ENCODE measurements at places on chromosomes 13 and 19.
A peak's percentile ranks its signal among the peaks of the same experiment; 100 is the strongest.

GRCh38 chr13:40640845-40641458, 25.5 kb downstream of the FOXO1 start:
- no peak for DNase-seq

DNA sequence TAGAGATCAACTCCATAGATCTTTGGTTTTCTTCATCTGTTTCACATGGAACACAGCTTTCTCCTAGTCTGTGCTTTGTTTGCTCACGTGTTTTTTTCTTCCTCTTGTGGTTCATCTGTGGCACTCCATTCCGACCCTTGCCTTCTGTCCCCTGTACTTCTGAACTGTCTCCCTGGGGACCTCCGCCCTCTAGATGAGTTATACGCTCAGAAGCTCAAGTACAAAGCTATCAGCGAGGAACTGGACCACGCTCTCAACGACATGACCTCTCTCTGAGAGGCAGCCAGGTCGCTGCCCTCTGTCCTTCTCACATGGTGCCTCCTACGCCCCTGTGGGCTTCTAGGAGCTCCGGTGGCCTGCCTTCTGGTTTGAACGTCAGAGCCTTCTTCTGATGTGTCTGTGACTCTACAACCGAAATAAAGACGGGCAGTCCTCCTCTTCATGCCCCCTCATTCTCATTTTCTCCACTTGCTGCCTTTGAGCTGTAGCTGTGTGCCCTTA, 16.6 kb upstream of the RAB8A start:
- no peak for DNase-seq

DNA sequence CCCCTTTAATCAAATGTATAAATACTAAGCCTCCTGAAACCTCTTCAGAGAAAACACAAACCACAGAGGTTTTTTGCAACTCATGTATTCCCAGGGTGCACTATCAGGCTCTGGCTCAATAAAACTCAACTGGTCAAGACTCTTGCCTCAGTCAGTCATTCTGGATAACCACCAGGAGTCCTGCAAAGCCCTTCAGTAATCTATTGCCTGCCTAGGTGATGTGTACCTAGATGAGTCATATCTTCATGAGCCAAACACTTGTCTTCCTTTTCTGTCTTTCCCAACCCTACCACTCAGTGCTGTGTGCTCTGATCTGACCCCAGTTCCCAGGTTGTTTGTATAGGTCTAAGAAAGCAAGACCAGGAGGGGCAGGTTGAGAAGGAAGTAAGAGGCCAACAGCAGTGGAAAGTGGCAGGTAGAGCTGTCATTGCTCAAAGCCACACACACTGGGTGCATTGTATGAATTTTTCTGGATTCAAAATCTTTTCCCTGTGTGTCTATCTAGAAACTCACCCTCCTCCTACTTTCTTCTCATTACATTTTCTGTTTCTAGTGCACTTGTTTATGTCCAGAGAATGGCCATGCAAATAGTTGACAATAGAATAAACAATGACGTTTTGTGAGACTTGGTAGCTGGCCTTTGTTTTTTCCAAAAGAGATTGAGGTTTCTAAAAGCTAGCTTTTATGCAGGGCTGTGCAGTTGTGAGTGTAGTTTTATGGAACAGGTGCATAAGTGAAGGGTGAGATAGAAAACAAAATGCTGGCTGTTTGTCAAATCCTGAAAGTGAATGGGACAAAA, 48.1 kb downstream of the PSG1 start:
- no peak for DNase-seq

DNA sequence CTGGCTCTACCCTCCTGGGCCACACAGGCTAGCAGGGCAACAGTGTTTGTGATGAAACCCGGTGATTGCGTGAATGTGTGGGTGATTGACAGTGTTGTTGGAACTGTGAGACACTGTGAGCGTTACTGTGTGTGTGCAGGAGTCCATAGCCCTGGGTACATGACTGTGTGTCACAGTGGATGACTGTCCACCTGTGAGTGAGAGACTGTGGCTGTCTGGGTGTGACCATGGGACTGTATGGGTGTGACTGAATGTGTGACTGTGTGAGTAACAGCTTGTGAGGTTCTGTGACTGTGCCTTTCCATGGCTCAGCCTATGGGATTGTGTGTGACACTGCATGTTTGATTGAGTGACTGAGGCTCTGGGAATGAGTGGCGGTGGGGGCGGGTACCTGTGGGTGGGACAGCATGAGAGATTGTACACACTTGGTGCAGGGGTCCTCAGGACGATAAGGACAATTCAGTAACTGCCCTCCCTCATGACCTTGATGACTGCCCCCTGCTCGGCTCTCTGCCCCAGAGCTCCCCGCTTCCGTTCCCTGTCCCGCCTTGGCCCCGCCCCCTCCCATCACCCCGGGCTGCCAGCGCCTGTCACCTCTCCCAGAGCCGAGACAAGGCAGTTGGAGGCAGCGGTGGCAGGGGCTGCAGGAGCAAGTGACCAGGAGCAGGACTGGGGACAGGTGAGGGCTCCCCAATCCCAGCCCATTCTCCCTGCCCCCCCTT, at the start of gene GIPR:
TSS of gene GIPR (plus strand) at position 602 of the 722 bp plus-strand sequence. CDS start 1,300 bp downstream, outside the sequence.
- peak; percentile 82 for DNase-seq

GRCh38 chr13:24613128-24613527, 67.1 kb upstream of the ATP12A start:
- no peak for DNase-seq
